HFFc6 (cell line): ENCODE measurements at places on chromosomes 7 and 10. TPM values are rescaled to one million over a fixed set of nuclear protein-coding genes. Genes with fewer than 3 reads are reported as not detected.

The ZNF736 gene
- 4.6 to 7.3 TPM (median 6.6 TPM) in 3 replicates for total RNA-seq

The HEPACAM2 gene
- total RNA-seq, result not detected in 2 replicates

GRCh38 chr10:99276848-99277486 lies 41.3 kb upstream of the HPSE2 start:
- H3K4me3 ChIP-seq, result no peak overlapping the region
- no peaks in the 10 kb centered on the region for H3K36me3 ChIP-seq
- H3K4me1 ChIP-seq, result peaks cover 25% of the 10 kb centered on the region

- H3K4me3 ChIP-seq, result no peak overlapping the region
- DNase-seq, result no peak
- no peak overlapping the region for H3K27ac ChIP-seq
Measured at GRCh38 chr7:142733271-142733670, 16.0 kb upstream of the PRSS1 start.

DNA sequence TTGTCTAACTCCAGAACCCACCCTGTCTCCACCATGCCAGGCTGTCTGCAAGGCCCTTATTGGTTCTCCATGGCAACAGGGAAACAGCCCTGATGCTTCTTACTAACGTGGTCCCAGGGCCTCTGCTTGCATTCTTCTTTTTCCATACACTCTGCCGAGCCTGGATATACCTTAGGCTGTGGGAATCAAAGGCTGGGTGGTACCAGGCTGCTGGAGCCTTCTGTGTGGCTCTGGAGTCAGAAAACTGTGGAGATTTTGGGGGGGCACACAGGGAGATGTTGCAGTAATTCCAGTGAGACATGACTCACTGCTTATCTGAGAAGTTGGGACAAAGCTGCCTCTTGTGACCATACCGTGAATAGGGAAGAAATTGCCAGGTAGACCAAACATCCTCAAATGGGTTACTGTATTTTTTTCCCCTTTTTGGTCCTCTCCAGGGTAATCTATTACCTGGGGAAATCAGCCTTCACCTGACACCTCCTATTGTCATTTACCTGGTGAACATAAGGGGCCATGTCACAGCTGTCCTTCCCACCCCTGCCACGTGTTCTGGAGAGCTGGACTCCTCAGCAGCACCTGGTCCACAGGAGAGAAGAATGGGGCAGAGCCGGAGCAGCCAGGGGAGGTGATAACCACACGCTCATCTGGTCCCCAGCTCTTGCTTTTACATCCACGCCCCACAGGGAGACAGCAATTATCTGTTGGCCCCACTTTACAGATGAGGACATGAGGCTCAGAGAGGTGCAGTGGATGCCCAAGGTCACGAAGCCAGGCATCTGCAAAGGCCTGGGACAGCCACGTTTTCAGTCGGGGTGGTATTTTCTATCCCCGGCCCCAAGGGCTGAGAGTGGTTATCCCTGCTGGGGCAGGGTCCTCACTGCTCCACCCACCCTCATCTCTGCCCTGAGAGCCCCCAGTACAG lies 4.6 kb downstream of the CHST3 start:
- peaks cover 9% of the 10 kb centered on the region for H3K27me3 ChIP-seq
- H3K36me3 ChIP-seq, result peaks cover 35% of the 10 kb centered on the region
- peak overlapping the region; percentile 98 for H3K27ac ChIP-seq
- DNase-seq, result peak; percentile 40

DNA sequence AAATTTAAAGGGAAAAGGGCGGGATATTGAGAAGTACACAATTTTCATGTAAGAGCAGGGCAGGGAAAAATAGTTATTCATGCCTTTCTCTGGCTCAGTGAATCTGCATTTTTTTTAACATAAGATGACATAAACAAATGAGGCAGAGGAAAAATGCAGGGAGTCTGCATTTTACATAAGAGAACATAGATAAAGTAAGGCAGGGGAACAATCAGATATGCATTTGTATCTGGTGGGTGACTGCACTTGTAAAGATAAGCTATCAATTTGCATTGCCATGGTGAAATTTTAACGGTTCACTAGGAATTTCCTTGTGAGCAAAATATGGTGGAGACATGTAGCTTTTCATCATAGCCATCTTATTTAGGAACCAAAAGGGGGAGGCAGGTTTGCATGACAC lies 33.5 kb downstream of the ALOX5 start:
- H3K27me3 ChIP-seq, result peaks cover 12% of the 10 kb centered on the region
- no peak overlapping the region for H3K27ac ChIP-seq
- no peak overlapping the region for H3K4me3 ChIP-seq
- DNase-seq, result no peak
- H3K36me3 ChIP-seq, result no peaks in the 10 kb centered on the region
- no peaks in the 10 kb centered on the region for H3K4me1 ChIP-seq

GRCh38 chr10:28719789-28720436 lies 42.6 kb downstream of the BAMBI start:
- H3K27me3 ChIP-seq, result peaks cover 10% of the 10 kb centered on the region
- peaks cover 28% of the 10 kb centered on the region for H3K4me1 ChIP-seq
- H3K4me3 ChIP-seq, result no peak overlapping the region; the same call in 1 of the 2 replicates
- no peak overlapping the region for H3K27ac ChIP-seq
- DNase-seq, result no peak

DNA sequence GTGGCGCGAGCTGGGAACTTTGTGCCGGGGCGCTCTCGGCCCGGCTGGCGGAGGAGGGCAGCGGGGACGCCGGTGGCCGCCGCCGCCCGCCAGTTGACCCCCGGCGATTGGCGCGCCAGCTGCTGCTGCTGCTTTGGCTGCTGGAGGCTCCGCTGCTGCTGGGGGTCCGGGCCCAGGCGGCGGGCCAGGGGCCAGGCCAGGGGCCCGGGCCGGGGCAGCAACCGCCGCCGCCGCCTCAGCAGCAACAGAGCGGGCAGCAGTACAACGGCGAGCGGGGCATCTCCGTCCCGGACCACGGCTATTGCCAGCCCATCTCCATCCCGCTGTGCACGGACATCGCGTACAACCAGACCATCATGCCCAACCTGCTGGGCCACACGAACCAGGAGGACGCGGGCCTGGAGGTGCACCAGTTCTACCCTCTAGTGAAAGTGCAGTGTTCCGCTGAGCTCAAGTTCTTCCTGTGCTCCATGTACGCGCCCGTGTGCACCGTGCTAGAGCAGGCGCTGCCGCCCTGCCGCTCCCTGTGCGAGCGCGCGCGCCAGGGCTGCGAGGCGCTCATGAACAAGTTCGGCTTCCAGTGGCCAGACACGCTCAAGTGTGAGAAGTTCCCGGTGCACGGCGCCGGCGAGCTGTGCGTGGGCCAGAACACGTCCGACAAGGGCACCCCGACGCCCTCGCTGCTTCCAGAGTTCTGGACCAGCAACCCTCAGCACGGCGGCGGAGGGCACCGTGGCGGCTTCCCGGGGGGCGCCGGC lies 870 bp downstream of the FZD1 start:
- peaks cover 31% of the 10 kb centered on the region for H3K4me1 ChIP-seq
- H3K36me3 ChIP-seq, result peaks cover 16% of the 10 kb centered on the region
- peak overlapping the region; percentile 96 for H3K4me3 ChIP-seq
- H3K27ac ChIP-seq, result peak overlapping the region; percentile 78
- H3K27me3 ChIP-seq, result peaks cover 2% of the 10 kb centered on the region; the same call in 1 of the 2 replicates

GRCh38 chr7:82950436-82950835 lies 212.2 kb downstream of the PCLO start:
- no peak overlapping the region for H3K4me3 ChIP-seq
- 0 out of 2 replicates have a peak, but pooled peaks cover 2% of the 10 kb centered on the region for H3K27me3 ChIP-seq
- no peaks in the 10 kb centered on the region for H3K36me3 ChIP-seq
